ENCODE measurements at places on chromosomes 2 and 18.

DNA sequence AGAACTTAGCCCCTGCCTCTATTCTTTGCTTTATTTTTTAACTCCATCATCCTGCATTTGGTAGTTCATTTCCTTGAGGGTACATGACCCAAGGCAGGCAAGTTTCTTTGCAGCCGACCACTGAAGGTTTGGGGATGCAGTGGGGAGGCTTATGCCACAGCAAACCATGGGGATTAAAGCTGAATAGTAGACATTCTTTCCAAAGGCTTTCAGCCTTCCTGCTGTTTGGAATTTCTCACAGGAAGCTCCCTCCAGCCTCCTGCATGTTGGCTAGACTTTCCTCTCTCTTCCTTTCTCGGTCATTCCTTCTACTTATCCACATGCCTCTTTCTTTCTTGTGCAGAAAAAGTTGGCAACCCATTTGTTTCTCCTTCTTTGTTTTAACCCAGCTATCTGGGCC lies 77.3 kb downstream of the SOCS6 start:
- DNase-seq, result no peak

GRCh38 chr2:75728614-75729419 lies 18.1 kb upstream of the GCFC2 start:
- no peak for DNase-seq

DNA sequence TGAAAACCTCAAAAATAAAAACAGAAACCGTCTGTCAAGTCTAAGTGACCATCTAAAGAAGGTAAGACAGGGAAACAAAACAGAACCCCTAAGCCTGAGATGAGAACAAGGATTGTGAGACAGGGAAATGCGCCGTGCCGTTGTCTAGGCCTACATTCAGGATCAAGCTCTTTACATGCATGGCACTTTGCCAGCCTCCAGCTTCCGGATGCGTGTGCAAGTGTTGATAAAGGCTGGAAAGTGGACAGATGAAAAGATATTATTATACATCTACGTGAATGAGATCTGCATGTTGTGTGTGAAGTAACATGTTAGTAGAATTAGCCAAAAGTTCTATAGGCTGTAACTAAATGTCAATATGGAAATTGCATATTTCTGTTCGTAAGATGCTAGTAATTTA lies 28.6 kb upstream of the TMEM87B start:
- DNase-seq, result no peak

- DNase-seq, result peak; percentile 28
Observed at GRCh38 chr2:104043864-104044263, 810.1 kb upstream of the POU3F3 start.

DNA sequence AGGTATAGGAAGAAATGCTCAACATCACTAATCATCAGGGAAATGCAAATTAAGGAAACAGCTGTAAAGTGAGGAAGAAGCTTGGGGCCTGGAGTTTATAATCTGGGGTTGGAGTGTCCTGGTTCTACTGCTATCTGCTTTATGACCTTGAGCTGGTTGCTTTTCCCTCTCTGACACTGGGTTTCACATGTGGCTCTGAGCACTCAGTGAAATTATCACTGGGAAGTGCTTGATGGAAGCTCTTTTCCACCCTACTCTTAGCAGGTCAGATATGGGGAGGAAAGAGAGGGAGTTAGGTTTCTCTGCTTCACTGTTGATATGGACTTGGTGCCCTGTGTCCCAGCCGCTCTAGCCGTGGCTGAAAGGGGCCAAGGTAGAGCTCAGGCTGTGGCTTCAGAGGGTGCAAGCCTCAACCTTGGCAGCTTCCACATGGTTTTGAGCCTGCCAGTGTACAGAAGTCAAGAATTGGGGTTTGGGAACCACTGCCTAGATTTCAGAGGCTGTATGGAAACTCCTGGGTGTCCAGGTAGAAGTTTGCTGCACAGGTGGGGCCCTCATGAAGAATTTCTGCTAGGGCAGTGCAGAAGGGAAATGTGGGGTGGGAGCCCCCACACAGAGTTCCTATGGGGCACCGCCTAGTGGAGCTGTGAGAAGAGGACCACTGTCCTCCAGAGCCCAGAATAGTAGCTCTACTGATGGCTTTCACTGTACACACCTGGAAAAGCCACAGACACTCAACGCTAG lies 52.3 kb downstream of the INPP4A start:
- no peak for DNase-seq

GRCh38 chr2:36354811-36355150 lies 797 bp upstream of the CRIM1 start:
- no peak for DNase-seq

- DNase-seq, result no peak
Observed at GRCh38 chr2:15846626-15847025, 93.7 kb upstream of the MYCN start.

GRCh38 chr2:235235977-235236767 lies 257.7 kb upstream of the AGAP1 start:
- DNase-seq, result no peak

- DNase-seq, result no peak
Observed at GRCh38 chr2:60708630-60709320, 47.3 kb upstream of the PAPOLG start.

DNA sequence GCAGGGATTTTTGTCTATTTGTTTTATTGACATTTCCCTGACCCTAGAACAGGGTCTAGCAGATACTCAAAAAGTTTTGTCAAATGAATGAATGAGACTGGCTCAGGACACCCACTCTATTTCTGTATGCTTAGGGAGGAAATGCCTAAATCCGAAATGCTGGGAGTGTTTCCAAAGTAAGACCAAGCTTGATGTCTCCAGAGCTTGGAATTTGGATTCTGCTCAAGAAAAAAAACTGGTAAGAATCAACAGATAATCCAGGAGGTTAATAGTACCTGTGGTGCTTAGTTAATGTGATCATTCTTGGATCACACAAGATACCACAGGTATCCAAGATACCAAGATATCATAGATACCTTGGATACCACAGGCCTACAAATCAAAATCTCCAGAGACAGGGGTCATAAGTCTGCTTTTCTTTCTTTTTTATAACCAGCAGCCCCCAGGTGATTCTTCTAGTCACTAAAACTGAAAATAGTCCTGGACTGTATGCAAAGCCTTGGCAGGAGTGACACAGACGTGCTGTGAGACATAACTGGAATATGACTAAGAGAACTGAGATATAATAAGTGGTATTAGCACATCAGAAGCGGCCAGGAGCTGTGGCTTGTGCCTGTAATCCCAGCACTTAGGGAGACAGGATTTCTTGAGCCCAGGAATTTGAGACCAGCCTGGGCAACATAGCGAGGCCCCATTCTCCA lies 39.9 kb upstream of the SP3 start:
- DNase-seq, result no peak

GRCh38 chr2:188937228-188938220 lies 36.6 kb upstream of the COL3A1 start:
- DNase-seq, result no peak

GRCh38 chr2:240916571-240917008 lies 10.5 kb downstream of the CROCC2 start:
- DNase-seq, result no peak

- DNase-seq, result no peak
Observed at GRCh38 chr2:161419638-161420190, 3.6 kb downstream of the TBR1 start.

GRCh38 chr2:74399785-74400184 lies 19.7 kb upstream of the DCTN1 start:
- peak; percentile 2 for DNase-seq

DNA sequence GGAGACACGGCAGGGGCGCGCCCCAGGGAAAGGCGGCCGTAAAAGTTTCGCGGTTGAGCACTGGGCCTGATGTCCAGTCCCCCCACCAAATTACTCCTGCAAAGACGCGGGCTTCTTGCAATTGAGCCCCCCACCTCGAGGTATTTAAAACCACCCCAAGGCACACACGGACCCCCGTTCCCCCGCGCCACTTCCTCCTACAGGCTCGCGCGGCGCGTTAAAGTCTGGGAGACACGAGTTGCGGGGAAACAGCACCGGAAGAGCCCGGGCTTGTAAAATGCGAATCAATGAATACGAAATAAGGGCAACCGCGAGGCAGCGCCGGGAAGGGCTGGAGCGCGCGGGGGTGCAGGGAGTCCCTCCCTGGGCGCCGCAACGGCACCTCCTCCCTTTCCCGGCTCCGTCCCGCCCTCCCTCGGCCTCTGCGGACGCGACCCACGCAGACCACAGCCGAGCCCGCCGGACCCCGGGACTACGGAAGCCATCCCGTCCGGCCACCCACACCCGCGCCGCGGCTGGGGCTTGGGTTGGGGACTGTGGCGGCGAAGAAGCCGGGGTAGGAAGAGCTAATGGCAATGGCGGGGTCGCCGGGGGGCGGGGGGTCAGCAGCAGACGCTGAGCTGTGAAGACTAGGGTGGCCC lies 918 bp upstream of the NETO1 start:
- no peak for DNase-seq

GRCh38 chr18:11343096-11343495 lies 193.7 kb upstream of the PIEZO2 start:
- DNase-seq, result no peak

GRCh38 chr18:46252759-46253158 lies 148.6 kb downstream of the HAUS1 start:
- no peak for DNase-seq
